ENCODE measurements at places on chromosomes 16 and 17.

DNA sequence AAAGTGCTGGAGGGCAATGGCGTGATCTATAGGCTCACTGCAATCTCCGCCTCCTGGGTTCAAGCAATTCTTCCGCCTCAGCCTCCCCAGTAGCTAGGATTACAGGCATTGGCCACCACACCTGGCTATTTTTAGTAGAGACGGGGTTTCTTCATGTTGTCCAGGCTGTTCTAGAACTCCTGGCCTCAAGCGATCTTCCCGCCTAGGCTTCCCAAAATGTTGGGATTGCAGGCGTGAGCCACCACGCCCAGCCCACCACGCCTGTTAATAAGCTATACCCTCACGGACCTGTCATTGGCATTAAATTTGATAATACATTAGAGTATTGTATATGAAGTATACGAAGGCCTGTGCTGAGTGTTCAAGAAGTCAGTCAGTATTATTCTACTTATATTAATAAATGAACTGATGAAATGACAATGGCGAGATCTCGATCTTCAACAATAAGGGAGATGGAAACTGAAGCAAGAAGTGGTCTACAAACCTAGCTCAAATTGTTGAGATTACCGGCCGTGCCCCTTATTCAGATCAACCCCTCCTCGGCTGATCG, 818 bp upstream of the BCAS3 start:
- no peak for DNase-seq

- no peak for DNase-seq
Observed at GRCh38 chr16:12459391-12460063, 344.2 kb downstream of the CPPED1 start.

GRCh38 chr16:49914657-49915056, 58.7 kb upstream of the ZNF423 start:
- no peak for DNase-seq

DNA sequence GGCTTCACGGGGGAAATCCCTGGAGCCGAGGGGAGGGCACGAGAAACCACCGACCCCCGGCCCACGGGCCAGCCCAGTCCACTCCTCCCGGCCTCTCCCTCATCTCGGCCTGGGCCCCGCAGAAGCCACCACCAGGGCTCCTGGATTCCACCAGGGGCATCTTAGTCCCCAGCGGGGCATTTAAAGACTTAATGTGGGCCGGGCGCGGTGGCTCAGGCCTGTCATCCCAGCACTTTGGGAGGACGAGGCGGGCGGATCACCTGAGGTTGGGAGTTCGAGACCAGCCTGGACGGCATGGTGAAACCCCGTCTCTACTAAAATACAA, 24.1 kb upstream of the ABR start:
- no peak for DNase-seq

GRCh38 chr16:84932681-84933080, 78.7 kb downstream of the ZDHHC7 start:
- DNase-seq: no peak
